M059J (cell line): ENCODE measurements at places on chromosomes 3 and 15.

GRCh38 chr3:176848431-176849214, 348.7 kb downstream of the TBL1XR1 start:
- DNase-seq: peak; percentile 47

- peak; percentile 79 for DNase-seq
Measured at GRCh38 chr3:104198131-104198530, 1168.6 kb upstream of the ALCAM start.

- DNase-seq: no peak
Measured at GRCh38 chr3:4812591-4812990, 166.6 kb upstream of the BHLHE40 start.

GRCh38 chr15:80785811-80786354, 6.7 kb downstream of the CEMIP start:
- DNase-seq: no peak

DNA sequence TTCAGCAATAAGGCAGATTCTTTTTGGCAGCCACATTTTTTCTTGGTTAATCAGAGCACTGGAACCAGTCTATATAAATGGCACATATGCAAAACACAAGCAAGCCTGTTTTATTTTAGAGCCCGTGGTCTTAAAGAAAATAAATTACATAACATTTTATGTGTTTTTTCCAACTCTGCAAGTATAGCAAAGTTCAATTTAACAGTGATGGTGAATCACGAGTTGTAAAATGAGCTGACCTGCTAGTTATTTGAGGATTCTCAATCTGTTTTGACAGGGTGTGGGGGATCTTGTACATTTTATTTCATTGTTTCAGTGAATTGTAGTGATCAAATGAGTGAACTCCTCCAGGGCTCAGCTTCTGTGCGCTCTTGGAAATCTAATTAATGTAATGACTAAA, 2.7 kb downstream of the ARHGEF26 start:
- peak; percentile 14 for DNase-seq

- no peak for DNase-seq
Measured at GRCh38 chr15:25715536-25716413, 147.4 kb downstream of the ATP10A start.

DNA sequence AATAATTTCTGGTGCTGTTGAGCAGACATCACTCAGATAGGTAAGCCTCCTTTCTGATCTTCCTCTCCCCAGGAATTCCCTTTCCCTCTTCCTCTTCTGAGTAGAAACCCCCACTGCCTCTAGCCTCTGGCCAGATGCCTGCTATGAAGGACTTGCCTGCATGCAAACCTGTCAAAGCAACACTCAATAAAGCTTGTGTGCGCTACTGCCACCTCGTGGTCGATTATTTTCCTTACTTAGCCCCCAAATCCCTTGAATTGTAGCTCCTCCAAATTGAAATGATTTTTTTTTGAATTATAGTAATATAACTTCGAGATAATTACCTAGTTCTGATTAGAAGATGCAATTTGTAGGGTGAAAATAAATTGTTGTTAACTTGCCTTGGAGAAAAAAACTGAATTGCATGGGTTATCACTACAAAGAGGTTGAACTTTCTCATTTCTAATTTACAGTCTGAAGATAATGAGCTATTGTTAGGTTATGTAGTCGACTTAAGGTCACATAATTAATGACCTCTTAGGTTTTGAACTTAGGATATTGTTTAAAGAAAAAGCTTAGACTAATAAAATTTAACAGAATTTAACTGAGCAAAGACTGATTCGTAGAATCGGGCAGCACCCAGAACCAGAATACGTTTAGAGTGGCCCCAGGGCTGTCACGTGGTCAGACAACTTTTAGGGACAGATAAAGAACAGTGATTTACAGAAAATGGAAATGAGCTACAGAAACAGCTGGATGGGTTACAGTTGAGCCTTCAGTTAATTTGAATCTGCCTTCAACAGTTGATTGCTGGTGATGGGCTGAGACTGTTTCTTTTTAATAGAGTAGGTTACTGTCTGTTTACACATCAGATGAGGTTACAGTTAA, 269.3 kb downstream of the ARPP21 start:
- DNase-seq: peak; percentile 52

DNA sequence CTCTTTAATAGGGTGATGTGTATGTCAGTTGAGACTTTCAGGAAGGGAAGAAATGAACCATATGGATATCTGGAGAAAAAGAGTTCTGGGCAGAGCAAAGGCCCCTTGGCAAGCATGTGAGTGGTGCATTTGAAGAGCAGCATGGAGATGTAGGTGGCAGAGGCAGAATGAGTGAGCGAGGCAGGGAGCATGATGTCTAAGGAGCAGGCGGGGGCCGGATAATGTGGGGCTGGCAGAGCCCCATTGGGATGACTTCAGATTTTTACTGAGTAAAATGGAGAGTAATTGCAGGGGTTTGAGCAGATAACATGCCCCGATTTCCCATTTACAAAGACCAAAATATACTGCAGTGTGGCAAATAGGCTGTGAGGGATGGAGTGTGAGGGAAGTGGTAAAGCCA, 52.9 kb upstream of the PLCL2 start:
- DNase-seq: no peak

DNA sequence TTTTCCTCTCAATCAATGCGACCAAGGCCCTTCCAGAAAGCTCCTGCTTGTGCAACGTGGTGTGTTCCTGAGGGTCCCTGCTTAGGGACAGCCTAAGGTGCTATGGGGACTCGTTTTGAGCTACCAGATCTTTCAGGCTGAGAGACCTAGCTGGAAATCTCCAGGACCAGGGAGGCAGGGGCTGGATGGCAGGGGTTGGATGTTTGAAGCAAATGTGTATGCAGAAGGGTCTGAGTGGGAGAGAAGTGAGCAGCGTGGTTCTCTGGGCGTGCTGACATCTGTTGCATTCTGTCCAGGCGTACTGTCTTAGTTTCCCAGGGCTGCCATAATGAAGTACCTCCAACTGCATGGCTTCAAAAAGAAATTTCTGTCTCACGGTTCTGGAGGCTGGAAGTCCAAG, 31.7 kb upstream of the SLCO2A1 start:
- no peak for DNase-seq

- peak; percentile 1 for DNase-seq
Measured at GRCh38 chr3:29940759-29941323, 660.0 kb downstream of the RBMS3 start.
